HTR-8/SVneo (cell line): ENCODE measurements at places on chromosomes 13 and 19.

- no peak for DNase-seq
Measured at GRCh38 chr13:107900775-107901174, 314.6 kb downstream of the LIG4 start.

GRCh38 chr13:23414682-23415081, 18.8 kb downstream of the SACS start:
- DNase-seq, result no peak

DNA sequence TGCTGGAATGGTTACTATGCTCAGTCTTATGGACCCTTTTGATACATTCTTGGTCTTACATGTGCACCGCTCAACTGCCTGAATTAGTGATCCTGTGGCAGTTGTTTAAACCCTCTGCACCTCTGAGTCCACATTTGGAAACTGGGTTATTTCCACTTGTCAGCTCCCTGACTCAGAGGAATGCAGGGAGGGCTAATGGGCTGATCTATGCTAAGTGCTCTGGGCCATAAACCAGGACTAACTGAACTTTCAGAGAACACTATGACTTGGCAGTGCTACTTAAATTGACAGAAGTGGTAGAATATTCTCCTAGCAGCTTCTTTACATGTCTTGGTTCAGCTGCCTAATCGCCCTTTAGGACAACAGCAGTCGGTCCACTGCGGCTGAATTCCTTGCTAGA, 26.8 kb upstream of the MED4 start:
- no peak for DNase-seq

- no peak for DNase-seq
Measured at GRCh38 chr19:48631225-48631624, 6.0 kb downstream of the DBP start.

DNA sequence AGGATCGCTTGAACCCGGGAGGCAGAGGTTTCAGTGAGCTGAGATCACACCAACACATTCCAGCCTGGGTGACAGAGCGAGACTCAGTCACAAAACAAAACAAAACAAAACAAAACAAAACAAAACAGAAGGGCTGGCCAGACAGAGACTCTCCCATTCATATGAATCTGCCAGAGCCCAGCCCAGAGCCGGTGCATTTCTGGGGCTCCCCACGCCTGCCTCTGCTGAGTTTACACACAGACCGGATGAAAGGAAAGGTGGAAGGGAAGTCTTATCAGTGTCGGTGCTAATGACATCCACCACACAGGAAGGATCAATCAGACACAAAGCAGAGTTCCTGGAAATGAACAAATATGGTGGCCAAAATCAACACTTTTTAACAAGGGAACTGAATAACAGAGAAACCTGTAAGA, 6.8 kb downstream of the TRAPPC6A start:
- no peak for DNase-seq
